Nephron progenitor cell (in vitro differentiated cells): ENCODE measurements at places on chromosomes 11 and 22.

GRCh38 chr22:25545672-25546071 is 18.8 kb upstream of the GRK3 start:
- H3K36me3 ChIP-seq: peaks cover 18% of the 10 kb centered on the region
- H3K4me3 ChIP-seq: no peak overlapping the region
- peaks cover 3% of the 10 kb centered on the region for H3K27me3 ChIP-seq
- peaks cover 41% of the 10 kb centered on the region for H3K4me1 ChIP-seq

- no peak overlapping the region for H3K4me3 ChIP-seq
- H3K27me3 ChIP-seq: peaks cover 40% of the 10 kb centered on the region
- H3K4me1 ChIP-seq: peaks cover 40% of the 10 kb centered on the region
- no peak for DNase-seq
- H3K36me3 ChIP-seq: no peaks in the 10 kb centered on the region
These were observed 55.2 kb upstream of the WNT7B start for GRCh38 chr22:46031965-46032851.

- H3K4me3 ChIP-seq: no peak overlapping the region
- no peaks in the 10 kb centered on the region for H3K36me3 ChIP-seq
- peaks cover 37% of the 10 kb centered on the region for H3K27me3 ChIP-seq
- no peak overlapping the region for H3K27ac ChIP-seq
- peaks cover 16% of the 10 kb centered on the region for H3K4me1 ChIP-seq
These were observed 25.8 kb downstream of the KCNC1 start for GRCh38 chr11:17760102-17761029.

GRCh38 chr22:39966470-39966869 is 6.3 kb downstream of the TMA7B start:
- H3K4me1 ChIP-seq: peaks cover 43% of the 10 kb centered on the region
- no peaks in the 10 kb centered on the region for H3K36me3 ChIP-seq
- no peak overlapping the region for H3K4me3 ChIP-seq
- DNase-seq: no peak
- H3K27me3 ChIP-seq: no peaks in the 10 kb centered on the region

DNA sequence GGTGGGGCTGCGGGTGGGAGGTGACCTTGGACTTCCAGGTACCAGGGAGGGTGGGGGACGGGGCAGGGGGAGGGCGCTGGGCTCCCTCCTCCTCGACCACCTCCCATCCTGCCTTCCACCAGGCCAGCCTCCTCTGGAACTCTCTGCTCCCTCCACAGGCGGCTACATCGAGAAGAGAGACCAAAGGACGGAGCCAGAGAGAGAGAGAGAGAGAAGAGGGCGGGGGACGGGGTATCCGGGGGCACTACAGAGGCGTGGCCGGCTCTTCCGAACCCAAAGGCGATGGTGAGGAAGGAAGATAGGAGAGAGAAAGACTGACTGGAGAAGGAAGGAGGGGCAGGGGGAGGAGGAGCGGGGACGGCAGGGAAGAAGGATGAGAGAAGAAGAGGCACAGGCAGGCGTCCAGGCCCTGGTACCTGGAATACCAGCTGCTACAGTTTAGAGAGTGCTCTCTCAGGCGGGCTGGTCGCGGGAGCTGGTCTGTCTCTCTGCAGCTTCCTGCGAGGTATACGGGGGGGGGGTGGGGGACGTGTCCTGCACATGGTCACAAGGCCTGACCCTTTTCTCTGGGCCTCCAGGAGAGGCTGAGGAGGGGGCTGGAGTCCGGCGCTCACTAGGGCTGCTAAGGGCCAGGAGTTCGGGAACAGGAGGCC is 38.0 kb downstream of the IGSF9B start:
- peaks cover 22% of the 10 kb centered on the region for H3K4me1 ChIP-seq
- peaks cover 25% of the 10 kb centered on the region for H3K27me3 ChIP-seq
- no peak for DNase-seq
- H3K27ac ChIP-seq: no peak overlapping the region
- peak overlapping the region; percentile 74 for H3K4me3 ChIP-seq
- peaks cover 31% of the 10 kb centered on the region for H3K36me3 ChIP-seq

GRCh38 chr11:3037040-3037944 is 19.9 kb downstream of the CARS1 start:
- no peak overlapping the region for H3K27ac ChIP-seq
- peaks cover under 1% of the 10 kb centered on the region for H3K4me1 ChIP-seq
- H3K4me3 ChIP-seq: no peak overlapping the region
- peak; percentile 88 for DNase-seq
- H3K36me3 ChIP-seq: peaks cover 38% of the 10 kb centered on the region
- no peaks in the 10 kb centered on the region for H3K27me3 ChIP-seq

DNA sequence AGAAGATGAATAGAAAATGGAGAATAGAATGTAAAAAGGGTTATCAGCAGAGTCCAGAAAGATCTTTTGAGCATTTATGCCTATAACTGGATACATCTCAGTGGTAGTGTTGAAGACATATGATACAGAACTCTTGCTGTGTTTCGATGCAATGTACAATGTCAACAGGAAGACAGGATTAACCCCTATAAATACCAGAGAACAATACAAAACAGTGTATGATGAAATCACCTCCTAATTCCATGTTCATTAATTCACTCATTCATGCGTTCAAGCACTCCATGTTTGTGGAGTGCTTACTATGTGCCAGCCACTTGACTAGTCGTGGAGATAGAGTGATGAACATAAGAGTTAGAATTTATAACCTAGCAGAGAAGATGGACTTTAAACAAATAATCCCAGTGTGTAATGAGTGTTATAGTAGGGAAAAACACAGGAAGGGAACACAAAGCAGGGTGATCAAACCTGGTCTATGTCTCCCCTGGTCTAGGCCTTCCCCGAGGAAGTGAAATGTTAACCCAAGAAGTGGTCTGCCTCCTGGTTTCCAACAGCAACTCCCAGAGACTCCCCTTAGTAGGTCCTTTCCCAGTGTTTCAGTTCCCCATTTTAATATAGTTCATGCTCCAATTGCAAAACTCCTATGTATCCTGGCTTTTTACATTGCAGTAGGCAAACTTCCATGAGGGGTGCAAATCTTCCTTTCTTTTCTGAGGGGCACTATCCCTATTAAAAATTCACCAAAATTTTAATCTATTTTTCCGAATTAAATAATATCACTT is 9.1 kb upstream of the SESN3 start:
- H3K4me3 ChIP-seq: no peak overlapping the region
- H3K27me3 ChIP-seq: peaks cover 3% of the 10 kb centered on the region
- peaks cover 17% of the 10 kb centered on the region for H3K4me1 ChIP-seq

- no peaks in the 10 kb centered on the region for H3K27me3 ChIP-seq
- no peak for DNase-seq
- no peak overlapping the region for H3K4me3 ChIP-seq
- no peak overlapping the region for H3K27ac ChIP-seq
- H3K36me3 ChIP-seq: peaks cover 59% of the 10 kb centered on the region
- no peaks in the 10 kb centered on the region for H3K4me1 ChIP-seq
These were observed 40.9 kb downstream of the ATG13 start for GRCh38 chr11:46658259-46658658.

DNA sequence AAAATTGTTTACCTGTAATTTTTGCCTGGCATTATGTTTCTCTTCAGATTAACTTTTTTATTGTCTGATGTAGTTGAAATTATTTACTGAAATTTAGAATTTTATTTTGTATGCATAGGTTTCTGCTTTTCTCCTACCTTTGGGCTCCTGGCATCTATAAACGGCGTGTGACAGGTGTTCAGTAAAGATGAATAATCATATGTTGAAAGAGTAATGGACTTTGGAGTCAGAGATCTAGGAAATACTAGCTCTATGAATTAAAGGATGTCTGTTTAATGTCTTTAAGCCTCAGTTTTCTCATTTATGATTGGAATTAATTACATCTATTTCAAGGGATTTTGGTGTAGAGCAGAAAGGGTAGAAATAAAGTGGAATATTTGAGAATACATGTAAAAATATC is 7.2 kb upstream of the ANGPTL5 start:
- no peak overlapping the region for H3K4me3 ChIP-seq
- H3K4me1 ChIP-seq: no peaks in the 10 kb centered on the region
- DNase-seq: no peak
- no peak overlapping the region for H3K27ac ChIP-seq
- H3K36me3 ChIP-seq: peaks cover 47% of the 10 kb centered on the region

DNA sequence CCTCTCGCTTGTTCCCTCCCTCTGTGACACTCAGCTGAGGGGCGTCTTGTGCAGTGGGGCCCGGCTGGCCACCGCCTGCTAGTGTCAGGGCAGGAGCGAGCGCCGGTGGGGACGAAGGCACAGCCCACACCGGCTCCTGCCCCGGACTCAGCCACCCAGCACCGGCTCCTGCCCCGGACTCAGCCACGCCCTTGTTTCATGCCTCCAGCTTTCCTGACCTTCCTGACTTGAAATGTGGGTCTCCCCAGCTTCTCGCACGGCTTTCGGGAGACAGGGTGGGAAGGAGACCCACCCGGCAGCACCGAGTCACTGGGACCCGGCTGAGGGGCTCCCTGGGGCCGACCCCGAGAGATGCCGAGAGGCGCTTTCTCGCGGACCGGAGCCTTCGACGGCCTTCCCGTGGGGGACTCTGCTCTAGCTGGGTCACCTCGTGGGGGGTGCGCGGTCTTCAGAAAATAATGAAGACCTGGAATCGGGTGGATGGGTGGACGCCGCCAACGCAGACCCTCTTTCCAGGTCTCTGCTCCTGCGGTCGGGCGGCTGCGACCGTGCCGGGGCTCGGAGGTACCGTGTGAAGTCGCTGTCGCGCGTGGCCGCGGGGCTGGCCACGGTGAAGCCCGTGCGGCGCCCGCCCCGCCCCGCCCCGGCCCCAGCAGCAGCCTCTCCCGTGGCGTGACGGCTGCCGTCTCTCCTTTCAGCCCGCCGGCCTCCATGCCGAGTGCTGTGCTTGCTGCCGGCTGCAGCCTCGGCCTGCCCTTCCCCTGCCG is 10.2 kb downstream of the GLB1L2 start:
- no peaks in the 10 kb centered on the region for H3K4me1 ChIP-seq
- H3K36me3 ChIP-seq: no peaks in the 10 kb centered on the region
- H3K27ac ChIP-seq: no peak overlapping the region
- H3K4me3 ChIP-seq: no peak overlapping the region

DNA sequence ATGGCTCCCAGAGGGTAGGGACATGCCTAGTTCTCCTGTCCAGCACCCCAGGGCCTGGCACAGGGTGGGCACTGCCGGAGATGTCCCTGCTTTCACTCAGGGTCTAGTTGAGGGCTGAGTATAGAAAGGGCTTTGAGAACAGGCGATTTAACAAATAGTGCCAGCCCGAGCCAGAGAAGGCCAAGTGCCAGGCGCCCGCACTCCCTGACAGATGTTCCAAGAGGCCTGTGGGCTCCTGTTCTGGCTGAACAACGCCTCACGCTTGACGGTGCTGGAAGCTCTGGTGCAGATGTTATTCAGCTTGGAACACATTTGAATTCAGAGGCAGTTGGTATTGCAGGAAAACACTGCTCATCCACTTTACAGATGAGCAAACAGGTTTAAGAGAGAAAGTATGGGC is 46.5 kb downstream of the NFAM1 start:
- H3K36me3 ChIP-seq: no peaks in the 10 kb centered on the region
- H3K27ac ChIP-seq: no peak overlapping the region
- no peak for DNase-seq
- H3K27me3 ChIP-seq: peaks cover 66% of the 10 kb centered on the region

DNA sequence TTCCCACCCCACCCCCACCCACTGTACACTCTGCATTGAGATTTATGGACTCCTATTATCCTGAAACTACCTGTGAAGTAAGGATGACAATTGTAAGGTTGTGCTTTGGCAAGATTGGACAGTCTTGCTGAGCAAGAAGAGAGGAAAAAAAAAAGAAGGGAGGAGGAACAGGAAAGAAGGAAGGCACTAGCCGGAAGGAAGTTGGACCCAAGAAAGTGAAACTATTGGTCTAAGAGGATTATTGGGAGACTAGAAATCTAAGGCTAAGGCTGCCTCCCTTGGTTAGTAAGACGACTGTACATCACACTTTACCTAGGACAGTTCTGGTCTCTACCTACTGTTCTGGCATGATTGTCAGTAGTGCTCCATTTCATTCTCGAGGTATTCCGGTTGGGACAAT is 12.1 kb upstream of the TRIM44 start:
- DNase-seq: no peak
- no peak overlapping the region for H3K4me3 ChIP-seq
- peaks cover 17% of the 10 kb centered on the region for H3K4me1 ChIP-seq
- H3K36me3 ChIP-seq: no peaks in the 10 kb centered on the region
- peaks cover 21% of the 10 kb centered on the region for H3K27me3 ChIP-seq

DNA sequence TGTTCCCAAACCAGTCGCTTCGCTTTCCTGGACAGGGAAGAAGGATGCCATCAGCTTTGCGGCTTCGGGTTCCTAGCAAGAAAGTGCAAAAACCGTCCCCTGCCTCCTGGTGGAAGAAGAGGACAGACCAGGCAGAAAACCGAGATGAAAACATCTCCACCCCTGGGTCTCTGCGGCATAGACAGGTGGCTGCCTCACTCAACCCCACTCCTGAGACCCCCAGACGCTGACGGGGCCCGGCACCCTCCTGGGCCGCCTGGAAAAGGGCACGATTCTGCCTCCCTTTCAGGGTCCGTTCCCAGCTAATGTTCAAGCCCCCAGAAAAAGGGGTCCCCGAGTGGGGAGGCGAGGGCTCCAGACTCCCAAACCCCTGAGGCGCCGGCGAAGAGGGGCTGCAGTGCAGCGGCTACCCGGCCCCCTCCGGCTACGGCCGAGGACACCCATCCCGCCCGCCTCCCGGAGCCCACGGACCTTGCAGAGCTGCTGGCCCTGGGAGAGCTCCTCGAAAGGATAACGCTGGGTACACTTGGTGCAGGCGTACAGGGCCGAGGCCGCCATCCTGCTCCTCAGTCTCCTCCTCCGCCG is 569 bp downstream of the FAM76B start:
- DNase-seq: peak; percentile 53
- H3K4me1 ChIP-seq: peaks cover 41% of the 10 kb centered on the region
- peaks cover 51% of the 10 kb centered on the region for H3K36me3 ChIP-seq
- peak overlapping the region; percentile 95 for H3K27ac ChIP-seq

GRCh38 chr11:101083335-101083734 is 46.3 kb downstream of the PGR start:
- no peak overlapping the region for H3K27ac ChIP-seq
- DNase-seq: no peak
- no peak overlapping the region for H3K4me3 ChIP-seq
- no peaks in the 10 kb centered on the region for H3K4me1 ChIP-seq
- no peaks in the 10 kb centered on the region for H3K27me3 ChIP-seq

- H3K4me1 ChIP-seq: peaks cover 45% of the 10 kb centered on the region
- no peak for DNase-seq
- peaks cover 4% of the 10 kb centered on the region for H3K27me3 ChIP-seq
- H3K4me3 ChIP-seq: no peak overlapping the region
These were observed 176.5 kb downstream of the LARGE1 start for GRCh38 chr22:33743756-33744155.

DNA sequence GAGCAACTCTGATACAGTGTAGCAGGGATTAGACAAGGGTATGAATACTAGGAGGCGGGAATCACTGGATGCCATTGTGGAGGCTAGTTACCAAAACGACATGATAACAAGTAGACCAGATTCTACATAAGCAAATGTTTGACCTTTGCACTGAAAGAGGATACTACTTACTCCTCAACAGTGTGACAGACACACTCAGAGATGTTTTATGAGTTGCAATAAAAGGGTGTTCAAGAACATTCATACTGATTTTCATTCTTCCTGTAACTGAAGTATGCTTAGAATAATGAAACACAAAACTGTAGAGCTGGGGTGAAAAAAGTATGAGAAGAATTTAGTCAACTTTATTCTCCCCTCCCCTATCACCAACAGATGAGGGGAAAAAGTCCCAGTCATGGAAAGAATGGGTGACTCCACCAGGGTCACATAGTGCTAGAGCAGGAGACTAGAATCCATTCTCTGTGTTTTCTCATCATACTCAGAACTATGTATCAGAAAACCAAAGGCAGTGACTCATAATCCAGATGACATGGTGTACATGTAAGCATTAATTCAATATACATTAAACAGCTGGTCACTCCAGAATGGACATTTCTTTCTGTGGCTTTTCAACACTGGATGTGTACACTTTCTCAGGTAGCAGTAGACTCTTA is 32.8 kb downstream of the ARHGAP20 start:
- H3K36me3 ChIP-seq: no peaks in the 10 kb centered on the region
- H3K4me1 ChIP-seq: peaks cover 4% of the 10 kb centered on the region
- no peak overlapping the region for H3K4me3 ChIP-seq
- no peak for DNase-seq
- H3K27ac ChIP-seq: no peak overlapping the region
